Sciatic nerve (tissue), 2 donors: ENCODE measurements at places on chromosomes 4 and X.
A peak's percentile ranks its signal among the peaks of the same experiment; 100 is the strongest.

- DNase-seq = no peak
Measured at GRCh38 chr4:137531168-137531985, 917 bp downstream of the PCDH18 start.

DNA sequence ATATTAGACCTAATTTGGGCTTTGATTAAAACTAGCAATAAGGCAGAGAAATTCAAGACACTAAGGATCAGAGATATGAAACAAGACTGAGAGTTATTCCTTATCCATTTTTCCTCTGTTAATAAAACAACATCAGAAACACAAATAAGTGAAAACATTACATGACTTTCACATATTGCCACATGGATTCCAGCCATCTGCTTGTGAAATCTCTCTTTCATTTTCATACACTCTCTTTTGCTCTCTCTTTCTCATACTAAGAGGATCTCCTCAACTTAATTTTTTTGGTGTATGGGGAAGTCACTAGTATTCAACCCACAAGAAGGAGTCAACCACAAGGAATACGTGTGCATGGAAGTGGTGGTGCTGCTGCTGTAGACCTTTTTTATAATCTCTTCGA, 183.0 kb downstream of the LDB2 start:
- no peak for DNase-seq

DNA sequence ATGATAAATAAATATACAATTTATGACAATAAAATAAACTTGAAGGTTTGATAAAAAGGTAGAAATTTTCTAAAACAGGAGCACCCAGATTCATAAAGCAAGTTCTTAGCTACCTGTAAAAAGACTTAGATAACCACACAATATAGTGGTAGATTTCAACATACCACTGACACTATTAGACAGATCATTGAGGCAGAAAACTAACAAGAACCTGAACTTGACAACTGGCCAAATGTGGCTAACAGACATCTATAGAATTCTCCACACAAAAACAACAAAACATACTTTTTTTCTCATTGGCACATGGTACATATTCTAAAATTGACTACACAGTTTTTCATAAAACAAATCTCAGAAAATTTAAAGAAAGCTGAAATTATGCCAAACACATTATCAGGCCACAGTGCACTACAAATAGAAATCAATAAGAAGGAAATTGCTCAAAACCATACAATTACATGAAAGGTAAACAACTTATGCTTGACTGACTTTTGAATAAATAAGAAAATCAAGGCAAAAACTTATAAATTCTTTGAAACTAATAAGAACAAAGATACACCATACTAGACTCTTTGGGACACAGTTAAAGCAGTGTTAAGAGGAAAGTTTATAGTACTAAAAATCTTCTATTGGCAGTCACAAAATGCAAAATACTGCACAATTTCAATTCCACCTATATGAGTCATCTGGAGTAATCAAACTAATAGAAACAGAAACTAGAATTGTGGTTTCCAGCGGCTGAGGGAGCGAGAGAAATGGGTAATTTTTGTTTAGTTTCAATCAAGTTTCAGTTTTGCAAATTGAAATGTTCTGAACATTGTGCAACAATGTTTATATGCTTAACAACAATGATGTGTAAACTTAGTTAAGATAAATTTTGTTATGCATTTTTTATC, 925.6 kb downstream of the SH3BGRL start:
- no peak for DNase-seq

GRCh38 chr4:157781361-157781760, 391.5 kb downstream of the GASK1B start:
- no peak for DNase-seq

DNA sequence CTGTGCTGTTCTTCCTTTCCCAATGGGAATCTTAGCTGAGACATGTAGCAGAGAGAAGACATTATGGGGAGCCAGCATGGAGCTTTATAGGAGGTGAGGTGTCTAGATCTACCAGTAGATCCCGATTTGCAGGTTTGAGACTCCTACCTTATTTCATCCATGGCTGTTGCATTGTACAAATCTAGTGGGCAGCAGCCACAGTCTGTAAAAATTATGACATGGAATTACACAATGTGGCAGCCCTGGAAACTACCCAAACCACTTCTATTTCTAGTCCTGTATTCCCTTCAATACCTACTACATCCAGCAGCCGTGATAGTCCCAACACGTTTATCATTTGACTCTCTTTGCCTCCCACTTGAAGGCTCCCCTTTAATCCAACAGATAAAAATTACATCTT, 8.1 kb downstream of the ATP7A start:
- no peak for DNase-seq

- peak; percentile 86 for DNase-seq
Measured at GRCh38 chrX:68732906-68733493, 85.5 kb downstream of the STARD8 start.

DNA sequence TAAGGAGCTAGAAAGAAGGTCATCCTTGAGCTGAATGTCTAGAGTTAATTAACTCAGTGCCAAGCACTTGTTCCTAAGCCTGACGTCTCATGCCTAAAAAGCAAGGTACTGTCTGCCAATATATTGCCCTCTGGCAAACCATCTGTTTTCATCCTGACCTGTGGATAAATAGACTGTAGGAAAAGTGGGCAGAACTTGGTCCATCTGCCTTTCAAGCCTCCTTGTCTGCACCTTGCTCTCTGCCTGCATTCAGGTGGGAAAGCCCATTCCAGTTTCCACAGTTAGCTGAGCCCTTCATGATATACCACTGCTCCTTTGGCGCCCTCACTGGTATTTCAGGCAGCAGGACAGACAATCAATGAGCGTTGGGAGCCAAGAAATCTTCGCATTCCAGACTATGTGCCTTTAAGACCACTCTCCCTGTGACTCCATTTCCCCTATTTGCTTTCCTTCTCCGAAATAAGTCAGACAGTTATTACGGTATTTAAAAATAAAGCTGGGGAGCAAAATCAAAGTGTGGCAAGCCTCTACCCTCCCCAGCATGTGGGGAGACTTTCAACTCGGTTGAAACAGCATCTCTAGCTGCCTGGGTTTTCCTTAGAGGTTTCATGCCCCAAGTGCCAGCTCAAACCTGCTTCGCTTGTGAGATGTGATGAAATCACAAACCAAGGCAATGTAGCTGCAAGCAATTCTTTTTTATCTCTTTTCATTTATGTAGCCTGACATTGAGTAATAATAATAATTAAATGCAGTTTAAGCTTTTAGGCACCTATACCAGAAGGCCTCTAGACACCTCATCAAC, 2.5 kb upstream of the CCDC149 start:
- no peak for DNase-seq

- DNase-seq = peak; percentile 63
Measured at GRCh38 chrX:20527558-20528011, 260.9 kb upstream of the RPS6KA3 start.

- no peak for DNase-seq
Measured at GRCh38 chr4:122793811-122794210, 32.8 kb upstream of the FGF2 start.

DNA sequence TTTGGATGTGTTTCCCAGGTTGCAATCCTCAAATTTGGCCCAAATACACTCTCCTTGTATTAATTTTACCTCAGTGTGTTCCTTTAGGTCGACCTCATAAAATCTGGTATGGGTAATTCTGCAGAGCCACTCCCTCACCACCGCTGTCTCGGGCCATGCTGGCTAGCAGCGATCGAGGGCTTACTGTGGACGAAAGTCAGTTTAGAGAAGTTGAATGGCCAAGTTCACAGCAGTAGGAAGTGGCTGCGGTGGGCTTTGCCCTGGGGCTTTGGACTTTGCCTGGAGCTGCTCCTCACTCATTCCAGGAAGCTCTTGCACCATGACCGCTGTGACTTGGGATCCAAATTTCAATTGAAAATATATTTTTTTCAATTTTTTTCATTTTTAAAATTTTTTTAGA, 19.6 kb downstream of the TMEM187 start:
- DNase-seq = no peak

DNA sequence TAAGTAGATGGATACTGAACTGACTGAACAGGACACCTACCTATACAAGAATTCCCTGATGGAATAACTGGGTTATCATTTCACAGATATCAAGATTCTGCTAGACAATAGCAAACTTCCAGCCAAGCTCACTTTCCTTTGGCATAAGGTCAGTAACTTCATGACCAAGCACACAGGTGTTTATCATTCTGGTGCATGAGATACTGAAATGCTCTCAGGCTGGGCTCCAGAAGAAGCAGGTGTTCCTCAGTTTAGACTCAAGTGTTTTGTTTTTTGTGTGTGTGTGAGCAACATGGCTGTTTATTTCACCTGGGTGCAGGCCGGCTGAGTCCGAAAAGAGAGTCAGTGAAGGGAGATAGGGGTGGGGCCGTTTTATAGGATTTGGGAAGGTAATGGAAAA, 201.5 kb upstream of the SPOCK3 start:
- DNase-seq = no peak

- DNase-seq = no peak
Measured at GRCh38 chrX:120000490-120001246, 57.1 kb upstream of the NKAP start.

DNA sequence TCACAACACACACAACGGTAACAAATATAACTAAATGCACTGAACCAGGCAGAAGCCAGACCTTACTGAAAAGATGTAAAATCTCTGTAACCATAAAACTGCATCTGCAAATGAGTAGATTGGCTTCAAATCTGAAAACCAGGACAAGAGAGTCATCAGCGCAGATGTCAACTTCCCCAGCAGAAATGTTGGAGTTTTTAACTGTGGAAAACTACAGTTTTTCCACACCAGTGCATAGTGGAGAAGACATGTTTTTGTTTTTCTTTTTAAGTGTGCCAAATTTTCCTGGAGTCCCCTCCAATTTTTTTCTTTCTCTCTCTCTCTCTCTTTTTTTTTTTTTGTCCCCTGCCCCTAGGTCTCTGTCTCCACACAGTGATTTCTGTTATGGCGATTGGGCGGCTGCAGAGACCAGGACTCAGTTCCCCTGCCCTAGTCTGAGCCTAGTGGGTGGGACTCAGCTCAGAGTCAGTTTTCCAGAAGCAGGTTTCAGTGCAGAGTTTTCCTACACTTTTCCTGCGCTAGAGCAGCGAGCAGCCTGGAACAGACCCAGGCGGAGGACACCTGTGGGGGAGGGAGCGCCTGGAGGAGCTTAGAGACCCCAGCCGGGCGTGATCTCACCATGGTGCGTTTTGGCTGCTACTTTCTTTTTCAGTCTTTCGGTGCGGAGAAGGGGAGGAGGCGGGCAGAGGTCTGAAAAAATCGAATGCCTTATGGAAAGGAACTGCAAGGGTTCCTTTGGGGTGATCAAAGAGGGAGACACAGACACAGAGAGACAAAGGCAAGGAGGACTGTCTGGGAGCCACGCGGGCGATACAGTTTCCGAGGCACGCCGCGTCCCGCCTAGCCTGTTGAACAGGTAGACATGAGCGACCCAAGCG, at the start of gene GUCY1A1:
GUCY1A1 (plus strand) TSS at position 505 of the 878 bp plus-strand sequence. CDS start 30,020 bp downstream, outside the sequence.
- DNase-seq = peak; percentile 62

DNA sequence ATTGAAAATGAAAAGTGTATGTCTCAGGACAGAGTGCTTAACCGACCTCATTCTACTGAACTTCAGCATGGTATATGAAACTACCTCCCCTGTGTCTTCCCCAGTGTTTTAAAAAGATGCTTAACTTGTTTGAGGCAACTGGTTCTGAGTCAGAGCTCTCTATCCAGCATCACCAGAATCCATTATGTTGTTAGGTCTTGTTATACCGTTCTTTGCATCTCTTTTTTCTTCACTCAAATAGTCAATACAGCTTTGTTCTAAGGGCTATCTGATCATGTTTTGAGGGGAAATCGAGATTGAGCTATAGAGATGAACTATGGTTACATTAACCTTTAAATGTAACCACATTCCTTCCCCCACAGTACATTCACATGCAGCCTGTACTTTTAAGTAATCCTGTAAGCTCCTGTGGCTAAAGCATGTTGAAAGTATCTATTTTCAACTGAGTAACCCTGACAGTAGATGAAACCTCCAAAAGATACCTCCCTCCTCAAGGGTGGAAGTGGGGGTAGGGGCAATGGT, 514.4 kb downstream of the RPA4 start:
- DNase-seq = no peak

GRCh38 chr4:128384091-128384520, 96.5 kb upstream of the PGRMC2 start:
- no peak for DNase-seq

DNA sequence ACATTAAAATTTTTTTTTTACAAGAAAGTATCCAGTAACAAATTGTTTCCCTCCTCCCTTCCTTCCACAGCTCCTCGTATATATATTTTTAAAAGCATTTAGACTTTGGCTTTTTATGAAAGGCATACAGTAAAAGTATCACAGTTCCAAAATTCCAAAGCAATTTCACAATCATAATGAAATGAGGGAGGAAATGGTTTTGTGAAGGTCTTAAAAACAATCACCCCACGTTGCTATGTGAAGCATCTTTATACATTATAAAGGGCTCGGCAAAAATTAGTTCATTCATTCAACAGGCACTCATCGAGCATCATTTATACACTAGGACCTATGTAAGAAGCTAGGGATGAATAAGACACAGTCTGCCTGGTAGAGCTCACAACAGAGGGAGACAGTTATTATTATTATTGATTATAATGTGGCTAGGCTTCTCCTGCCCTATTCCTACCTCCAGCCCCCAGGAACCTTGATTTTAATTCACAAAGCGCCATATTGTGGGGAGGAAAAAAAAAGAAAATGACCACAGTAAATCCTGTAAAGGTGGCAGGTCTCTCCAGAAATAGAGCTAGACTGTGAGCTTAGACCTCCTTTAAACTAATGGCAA, 239.9 kb downstream of the MAML3 start:
- DNase-seq = no peak

DNA sequence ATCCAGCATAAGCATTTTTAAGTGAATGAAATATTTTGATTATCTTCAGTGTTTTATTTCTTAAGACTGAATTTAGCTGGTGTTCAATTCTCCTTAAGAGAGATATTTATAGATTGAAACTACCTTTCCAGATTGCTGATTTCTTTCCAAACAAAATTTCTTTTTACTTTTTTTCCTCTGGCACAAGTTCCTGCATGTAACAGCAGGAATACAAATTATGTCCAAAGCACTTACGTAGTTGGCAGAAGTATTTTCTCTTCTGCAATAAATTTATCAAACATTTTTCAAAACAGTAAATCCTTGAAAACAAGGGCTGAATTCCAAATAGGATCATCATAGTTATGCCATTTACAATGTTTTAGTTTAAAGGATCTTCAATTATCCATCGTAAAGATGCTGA, 412.6 kb downstream of the IQCM start:
- no peak for DNase-seq

DNA sequence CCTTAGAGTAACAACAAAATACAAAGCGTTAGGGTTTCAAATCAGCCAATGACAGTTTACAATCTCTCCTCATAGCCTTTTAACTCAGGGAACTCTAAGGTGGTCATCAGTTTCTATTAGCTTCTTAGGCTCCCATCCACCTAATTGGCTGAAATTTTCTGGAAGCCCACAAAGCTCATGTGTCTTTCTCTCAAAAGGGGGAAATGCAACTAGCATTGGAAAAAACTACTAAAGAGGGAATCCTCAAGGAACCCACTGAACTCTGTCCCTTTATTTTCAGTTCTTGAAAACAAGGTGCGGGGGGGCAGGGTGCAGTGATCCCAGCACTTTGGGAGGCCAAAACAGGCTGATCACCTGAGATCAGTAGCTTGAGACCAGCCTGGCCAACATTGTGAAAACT, 56.4 kb downstream of the PDGFC start:
- no peak for DNase-seq
